ENCODE measurements at places on chromosomes 6 and 20. TPM values are rescaled to one million over a fixed set of nuclear protein-coding genes. Genes with fewer than 3 reads are reported as not detected.

GRCh38 chr6:137852346-137852745 lies 14.7 kb upstream of the TNFAIP3 start:
- no peak for DNase-seq

CALHM6 gene
- total RNA-seq: 1.1 TPM

DNA sequence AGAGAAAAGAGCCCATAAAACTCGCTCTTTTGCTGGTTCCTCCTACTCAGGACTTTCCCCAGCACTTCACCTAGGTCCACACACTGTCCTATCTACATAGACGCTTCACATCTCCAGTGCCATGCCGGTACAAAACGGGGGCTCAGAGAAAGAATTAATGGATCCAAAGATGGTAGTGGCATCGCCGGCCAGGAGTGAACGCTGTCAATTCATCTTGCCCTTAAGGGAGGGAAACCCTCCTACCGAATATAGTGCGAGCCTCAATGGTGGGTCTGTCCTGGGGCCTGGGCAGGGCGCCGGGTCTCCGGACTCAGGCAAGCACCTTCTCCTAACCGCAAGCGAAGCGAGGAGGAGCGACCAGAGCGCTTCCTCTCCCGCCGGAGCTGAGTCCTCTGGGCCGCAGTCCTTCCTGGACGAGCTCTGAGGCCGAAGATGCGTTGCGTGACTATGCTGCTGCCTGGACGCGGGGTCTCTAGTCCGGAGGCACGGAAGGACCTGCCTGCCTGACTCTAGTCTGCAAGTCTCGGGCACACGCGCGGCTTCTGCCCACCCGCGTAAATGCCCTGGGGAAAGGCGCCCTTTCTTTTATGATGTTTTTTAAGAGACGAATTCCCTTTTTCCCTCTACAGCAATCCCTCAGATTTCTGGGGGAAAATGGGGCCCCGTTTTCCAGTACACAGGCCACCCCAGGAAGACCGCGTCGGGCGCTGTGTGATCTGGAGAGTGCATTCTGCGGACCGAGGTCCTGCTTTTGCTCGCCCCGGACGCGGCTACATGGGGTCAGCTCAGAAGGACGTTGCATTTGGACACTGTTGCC lies 100.1 kb upstream of the PRDM1 start:
- DNase-seq: no peak

GRCh38 chr20:15030826-15031225 lies 693.4 kb upstream of the FLRT3 start:
- DNase-seq: no peak

ANKRD66 gene
- not detected for total RNA-seq

SLC17A2 gene
- total RNA-seq: not detected

ULBP3 gene
- total RNA-seq: 11.0 TPM

Measured in glomerular endothelial cell (primary cell).